ENCODE measurements at places on chromosomes 13 and 19. TPM values are rescaled to one million over a fixed set of nuclear protein-coding genes. Genes with fewer than 3 reads are reported as not detected.
A peak's percentile ranks its signal among the peaks of the same experiment; 100 is the strongest.

Gene BEST2
- not detected for total RNA-seq

GRCh38 chr19:38524994-38525634 is 91.6 kb downstream of the RYR1 start:
- DNase-seq, result no peak

Gene SBK2
- total RNA-seq, result 6.5 TPM

GRCh38 chr13:97124915-97125809 is 97.0 kb upstream of the MBNL2 start:
- no peak for DNase-seq

Gene POSTN
- total RNA-seq, result 52.1 TPM

- DNase-seq, result no peak
Measured at GRCh38 chr19:45136507-45137178, 24.1 kb downstream of the NKPD1 start.

DNA sequence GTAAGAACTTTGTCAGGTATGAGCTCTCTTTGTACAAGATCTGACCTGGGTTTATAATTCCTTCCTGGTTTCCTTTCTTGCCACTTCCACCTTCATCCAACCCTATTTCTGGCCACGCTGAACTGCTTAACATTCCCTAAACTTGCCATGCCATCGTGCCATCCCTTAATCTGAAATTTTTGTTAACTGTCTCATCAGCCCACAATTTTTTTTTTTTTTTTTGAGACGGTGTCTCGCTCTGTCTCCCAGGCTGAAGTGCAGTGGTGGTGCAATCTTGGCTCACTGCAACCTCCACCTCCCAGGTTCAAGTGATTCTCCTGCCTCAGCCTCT is 144.6 kb downstream of the GGACT start:
- DNase-seq, result no peak

Gene C19orf73
- 1.6 TPM for total RNA-seq

DNA sequence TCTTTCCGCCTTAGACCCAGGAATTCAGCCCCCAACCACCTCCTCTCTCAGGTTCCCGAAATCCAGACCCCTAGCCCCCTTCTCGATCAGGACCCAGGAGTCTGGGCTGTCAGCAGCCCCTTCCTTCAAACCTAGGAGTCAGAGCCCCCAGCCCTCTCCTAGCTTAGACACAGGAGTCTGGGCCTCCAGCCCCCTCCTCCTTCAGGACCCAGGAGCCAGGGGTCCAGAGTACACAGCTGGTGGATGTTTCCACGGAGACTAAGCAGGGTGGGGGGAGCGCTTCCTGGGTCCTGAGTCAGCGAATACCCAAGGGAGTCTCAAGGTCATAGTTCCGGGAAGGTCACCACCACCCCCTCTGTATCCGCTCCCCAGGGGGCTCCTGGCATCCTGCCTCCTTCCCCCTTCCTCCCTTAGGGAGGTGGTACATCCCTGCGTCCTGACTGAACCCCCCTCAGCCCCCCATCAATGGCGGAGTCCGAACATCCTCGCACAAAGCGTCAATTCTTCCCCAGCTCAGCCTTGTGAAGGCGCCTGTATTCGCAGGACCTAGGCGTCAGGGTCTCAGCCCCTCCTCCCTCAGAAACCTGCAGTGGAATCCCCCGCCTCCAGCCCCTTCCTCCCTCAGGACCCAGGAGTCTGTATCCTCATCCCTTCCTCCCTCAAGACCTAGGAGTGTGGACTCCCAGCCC is 4.6 kb downstream of the CADM4 start:
- DNase-seq, result no peak

DNA sequence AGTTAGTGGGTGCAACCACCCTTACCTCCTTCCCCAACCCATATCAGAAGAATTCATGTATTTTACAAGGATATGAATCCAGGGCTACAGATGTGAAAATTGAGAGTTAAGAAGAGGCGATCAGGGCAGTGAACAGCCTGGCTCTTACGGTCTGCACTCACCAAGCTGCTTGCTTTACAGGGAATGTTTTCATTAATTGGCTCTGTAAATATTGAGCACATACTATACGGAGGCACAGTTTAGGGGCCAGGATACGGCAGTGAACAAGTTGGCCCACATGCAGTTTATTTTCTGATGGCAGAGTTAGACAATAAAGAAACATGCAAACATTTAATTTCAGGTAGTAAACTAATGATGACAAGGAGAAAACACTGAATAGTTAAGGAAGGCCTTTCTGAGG is 6.4 kb downstream of the POLR1D start:
- no peak for DNase-seq

DNA sequence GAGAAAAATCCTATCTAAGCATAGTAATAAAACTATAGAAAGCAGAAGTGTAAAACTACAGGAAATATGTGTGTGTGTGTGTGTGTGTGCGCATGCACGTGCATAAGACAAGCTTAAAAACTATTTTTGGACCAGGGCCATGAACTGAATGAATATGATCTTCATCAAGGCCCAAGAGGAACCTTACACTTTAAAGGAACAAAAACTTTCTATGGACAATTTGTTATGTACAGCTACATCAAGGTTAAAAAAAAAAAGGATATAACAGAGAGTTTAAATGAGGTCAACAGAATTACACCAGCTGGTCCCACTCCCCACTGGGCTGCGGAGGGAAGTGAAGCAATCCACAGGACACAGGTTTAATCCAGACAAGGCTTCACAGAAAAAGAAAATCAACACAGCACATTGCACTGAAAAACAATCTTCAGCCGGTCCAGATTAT is 151.1 kb downstream of the LHFPL6 start:
- DNase-seq, result peak; percentile 59

Gene AXL
- 13.6 TPM for total RNA-seq

- peak; percentile 42 for DNase-seq
Measured at GRCh38 chr13:113209759-113210421, 477 bp downstream of the CUL4A start.

GRCh38 chr13:45564133-45564776 is 51.3 kb downstream of the ERICH6B start:
- no peak for DNase-seq

Gene KIR2DL4
- total RNA-seq, result not detected

DNA sequence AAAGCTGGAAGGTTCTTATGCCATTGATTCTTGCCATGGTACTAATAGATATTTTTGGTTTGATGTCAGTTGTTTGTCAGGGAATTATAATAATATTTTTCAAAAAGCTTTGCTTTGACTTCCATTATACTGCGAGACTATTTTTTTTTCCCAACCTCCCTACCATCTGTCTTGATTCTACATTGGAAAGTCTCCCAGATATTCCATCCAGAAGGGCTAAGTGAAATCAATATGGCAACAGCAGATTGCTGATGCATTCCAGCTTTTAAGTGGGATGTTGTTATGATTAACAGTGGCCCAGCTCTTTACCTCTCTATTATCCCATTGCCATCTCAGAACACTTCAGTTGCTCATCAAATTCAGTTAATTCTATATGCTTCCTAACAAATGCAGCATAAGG is 247.4 kb downstream of the OXGR1 start:
- no peak for DNase-seq

Gene MEF2B
- total RNA-seq, result 0.49 TPM

Gene PGLYRP2
- not detected for total RNA-seq

- DNase-seq, result no peak
Measured at GRCh38 chr19:1579222-1579621, 11.1 kb upstream of the MEX3D start.

GRCh38 chr13:109198585-109198984 is 569.2 kb downstream of the MYO16 start:
- DNase-seq, result no peak

- DNase-seq, result no peak
Measured at GRCh38 chr19:2300533-2300932, 7.4 kb downstream of the LINGO3 start.

- DNase-seq, result no peak
Measured at GRCh38 chr13:24220086-24220703, 59.7 kb downstream of the SPATA13 start.

Gene EXOC3L2
- 1.8 TPM for total RNA-seq

Gene FXYD1
- total RNA-seq, result 509 TPM
